ENCODE measurements at places on chromosomes 4 and X.

- DNase-seq: no peak
These were observed 42.4 kb upstream of the FGF2 start for GRCh38 chr4:122784261-122784660.

DNA sequence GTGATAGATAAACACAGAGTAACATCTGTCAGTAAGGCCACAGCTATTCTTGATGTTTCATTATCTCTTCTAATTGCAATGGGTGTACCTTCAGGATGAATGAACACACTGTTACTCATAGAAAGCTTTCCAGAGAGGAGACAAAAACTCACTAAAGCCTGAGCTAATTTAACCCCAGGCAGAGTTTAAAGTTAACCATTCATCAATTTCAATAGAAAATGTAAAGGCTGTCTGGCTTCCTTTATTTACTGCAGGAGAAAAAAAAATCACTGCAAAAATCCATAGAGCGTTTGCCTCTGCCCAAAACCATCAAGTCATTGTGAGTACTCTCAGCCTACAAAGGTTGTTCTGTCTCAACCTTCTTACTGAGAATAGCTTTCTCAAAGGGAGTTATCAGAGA lies 376.9 kb downstream of the PPP4R3C start:
- DNase-seq: no peak

DNA sequence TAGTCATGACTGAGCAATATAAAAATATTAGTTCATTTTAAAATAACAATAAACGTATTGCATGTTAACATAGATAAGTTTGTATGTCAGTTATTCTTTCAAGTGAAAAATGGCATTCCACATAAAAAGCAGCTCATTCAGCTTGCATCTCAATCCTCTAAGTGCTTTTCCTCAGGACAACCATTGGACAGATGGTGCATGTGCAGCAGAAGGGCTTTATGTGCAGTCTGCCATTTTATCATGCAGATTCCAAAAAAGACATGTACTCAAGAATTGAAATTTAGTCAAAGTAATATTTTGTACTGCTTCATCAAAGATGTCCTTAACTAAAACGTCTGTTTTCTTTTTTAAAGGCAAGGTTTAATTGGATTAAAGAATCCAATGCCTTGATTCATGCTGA lies 93.4 kb downstream of the RS1 start:
- no peak for DNase-seq

GRCh38 chrX:63434665-63435064 lies 83.5 kb upstream of the SPIN4 start:
- DNase-seq: no peak

DNA sequence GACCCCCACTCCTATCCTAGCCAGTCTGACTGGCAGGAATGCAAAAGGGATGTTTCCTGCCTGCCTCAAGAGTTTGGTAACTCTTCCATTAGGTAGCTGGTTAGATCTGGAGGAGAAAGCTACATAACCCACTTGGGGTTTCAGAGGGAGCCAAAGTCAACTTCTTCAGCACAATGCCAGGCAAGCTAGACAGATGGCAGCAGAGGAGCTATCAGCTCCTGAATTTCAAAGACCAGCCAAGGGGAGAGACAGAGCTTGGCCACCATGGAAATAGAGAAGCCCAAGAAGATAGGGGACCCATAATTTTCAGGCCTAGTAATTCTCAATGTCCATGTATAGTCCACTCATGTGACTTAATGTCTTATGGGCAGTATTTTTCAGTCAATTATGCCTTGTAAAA lies 56.4 kb downstream of the PGRMC1 start:
- no peak for DNase-seq

DNA sequence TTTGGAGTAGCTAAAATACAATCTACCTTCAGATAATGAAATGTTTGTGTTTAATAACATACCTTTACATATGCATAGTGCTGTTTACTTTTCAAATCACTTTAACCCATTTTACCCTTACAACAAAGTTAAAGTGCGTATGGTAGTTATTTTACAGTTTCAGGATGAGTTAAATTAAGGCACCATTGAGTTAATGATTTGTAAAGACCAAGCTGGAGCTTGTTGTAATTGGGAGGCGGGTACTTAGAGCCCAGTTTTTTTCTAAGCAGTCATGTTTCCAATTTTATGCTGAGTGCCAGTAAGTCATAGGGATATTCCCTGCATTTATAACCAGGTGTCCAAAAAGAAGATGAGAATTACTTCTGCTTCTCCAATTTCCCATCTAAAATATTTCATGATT lies 84.2 kb upstream of the NRK start:
- no peak for DNase-seq

- no peak for DNase-seq
These were observed 39.7 kb downstream of the RASGEF1B start for GRCh38 chr4:81431971-81432370.

DNA sequence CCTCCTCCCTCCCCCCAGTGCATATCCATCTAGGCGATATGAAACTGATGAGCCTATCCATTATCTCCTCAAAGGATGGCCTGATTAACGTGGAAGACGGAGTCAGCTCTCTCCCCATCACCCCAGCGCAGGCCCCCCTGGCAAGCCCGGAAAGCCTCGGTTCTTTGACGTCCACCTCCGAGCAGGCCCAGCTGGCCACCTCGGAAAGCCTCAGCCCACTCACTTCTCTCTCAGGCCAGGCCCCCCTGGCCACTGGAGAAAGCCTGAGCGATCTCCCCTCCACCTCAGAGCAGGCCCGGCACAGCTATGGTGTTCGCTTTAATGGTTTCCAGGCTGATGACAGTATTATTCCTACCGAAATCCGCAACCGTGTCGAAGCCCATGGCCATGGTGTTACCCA lies 14.8 kb downstream of the GABRQ start:
- DNase-seq: no peak

Data from KG1 (cell line).